ENCODE measurements at places on chromosomes 13 and 19.

DNA sequence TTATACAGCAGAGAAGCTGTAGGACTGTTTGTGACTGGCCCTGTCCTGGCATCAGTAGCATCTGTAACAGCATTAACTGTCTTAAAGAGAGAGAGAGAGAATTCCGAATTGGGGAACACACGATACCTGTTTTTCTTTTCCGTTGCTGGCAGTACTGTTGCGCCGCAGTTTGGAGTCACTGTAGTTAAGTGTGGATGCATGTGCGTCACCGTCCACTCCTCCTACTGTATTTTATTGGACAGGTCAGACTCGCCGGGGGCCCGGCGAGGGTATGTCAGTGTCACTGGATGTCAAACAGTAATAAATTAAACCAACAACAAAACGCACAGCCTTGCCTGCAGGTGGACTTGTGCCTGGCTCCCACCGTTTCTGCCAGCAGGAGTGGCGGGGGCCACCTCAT lies 27.3 kb upstream of the LDLR start:
- no peak for DNase-seq

DNA sequence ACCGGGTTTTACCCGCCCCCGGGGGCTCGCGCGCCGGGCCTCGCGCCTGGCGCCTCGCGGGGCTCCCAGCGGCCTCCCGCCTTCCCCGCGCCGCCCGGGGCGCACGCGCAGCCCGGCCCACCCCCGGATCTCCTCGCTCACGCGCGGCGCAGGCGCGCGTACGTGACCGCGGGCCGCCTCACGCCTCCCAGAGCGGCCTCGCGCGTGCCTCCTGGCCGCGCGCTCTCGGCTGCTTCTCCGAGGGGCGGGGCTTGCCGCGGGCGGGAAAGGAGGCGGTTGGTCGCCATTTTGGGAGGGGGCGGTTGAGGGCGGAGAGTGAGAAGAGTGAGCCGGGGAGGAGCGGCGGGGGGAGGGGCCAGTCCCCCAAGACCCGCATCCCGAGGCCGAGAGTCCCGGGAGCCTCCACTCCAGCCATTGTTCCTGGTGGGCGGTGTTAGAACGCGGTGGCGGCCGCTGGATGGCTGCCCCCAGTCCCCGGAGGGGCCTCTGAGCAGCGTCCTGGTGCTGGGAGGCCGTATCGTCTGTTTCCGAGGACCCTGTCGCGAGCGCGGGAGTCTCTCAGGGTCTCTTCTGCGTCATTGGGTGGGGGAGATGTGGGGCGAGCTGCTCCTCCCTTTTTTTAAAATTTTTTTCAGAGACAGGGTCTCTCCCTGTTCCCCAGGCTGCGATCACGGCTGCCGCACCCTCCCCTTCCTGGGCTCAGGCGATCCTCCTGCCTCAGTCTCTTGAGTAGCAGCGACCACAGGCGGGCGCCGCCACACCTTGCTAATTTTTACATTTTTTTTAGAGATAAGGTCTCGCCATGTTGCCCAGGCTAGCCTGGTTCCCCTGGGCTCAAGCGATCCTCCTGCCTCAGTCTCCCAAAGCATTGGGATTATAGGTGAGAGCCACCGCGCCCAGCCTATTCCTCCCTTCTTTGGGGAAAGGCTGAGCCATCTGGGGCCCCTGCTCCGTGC lies at the start of gene ZNF541:
TSS of gene ZNF541 (minus strand) at position 78 of the 956 bp plus-strand sequence. CDS start 17,292 bp downstream, outside the sequence.
- DNase-seq: peak; percentile 79

- DNase-seq: no peak
These were observed at the start of gene PRR22 for GRCh38 chr19:5784581-5785147. Gene PRR22 (minus strand): TSS chr19:5784746. CDS start chr19:5784660, 86 bp downstream.

DNA sequence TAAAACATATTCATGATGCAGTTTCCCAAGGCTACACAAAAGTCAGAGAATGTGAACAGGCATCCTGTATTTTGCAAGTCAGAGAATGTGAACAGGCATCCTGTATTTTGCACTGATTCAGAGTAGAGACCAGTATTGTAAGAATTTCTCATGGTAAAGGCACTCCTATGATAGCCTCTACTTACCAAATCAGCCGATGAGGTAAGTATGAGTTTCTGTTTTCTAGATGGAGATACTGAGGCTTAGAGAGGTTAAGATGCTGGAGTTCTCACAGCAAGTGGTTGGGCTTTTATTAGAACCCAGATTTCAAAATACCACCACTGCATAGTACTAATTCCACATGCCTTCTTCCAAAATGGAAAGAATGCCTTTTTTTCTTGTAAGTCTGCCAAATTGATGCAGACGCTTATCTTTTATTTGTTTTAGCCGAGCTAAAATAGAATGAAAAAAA lies 12.3 kb downstream of the TPT1 start:
- no peak for DNase-seq

DNA sequence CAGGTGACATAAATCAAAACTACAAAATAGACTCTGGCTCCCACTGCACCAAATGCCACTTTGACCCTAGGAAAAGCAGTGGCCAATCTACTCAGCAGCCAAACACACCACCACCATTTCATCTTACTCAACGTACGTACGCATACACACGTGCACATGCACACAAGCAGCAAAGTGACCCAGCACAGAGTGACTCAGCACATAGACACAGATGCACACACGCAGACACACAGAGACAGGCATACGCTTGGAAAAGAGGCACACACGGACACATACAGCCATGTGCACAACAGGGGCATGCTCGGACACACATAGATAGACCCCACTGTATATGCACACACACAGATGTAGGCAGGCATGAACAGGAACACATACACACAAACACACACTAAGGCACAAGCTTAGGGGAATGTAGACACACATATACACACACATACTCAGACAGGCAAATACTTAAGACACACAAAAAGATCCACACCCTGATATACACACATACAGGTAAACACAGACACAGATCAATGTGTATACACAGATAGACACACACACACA lies 37.3 kb downstream of the PEPD start:
- no peak for DNase-seq

- no peak for DNase-seq
These were observed 91.1 kb downstream of the DNAJC15 start for GRCh38 chr13:43114504-43114903.

DNA sequence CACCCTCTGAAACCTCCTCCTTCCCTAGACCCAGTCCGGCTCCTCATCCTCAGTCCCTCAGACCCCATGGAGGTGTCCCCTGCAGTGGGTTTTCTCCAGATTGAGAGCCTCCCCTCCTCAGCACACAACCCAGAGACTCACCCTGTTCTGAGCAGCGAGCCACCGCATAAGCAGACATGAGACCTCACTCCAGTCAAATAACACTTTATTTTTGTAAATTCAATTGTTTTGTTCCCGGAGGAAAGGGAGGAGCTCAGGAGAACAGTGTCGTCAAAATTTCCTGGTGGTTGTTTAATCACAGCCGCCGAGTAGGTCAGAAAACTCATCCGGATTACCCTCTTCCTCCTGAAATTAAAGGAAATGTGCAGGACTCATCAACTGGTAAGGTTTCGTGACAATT lies 57.5 kb downstream of the ERICH4 start:
- DNase-seq: no peak

- peak; percentile 30 for DNase-seq
These were observed 6.1 kb downstream of the PTGIR start for GRCh38 chr19:46618670-46619231.

DNA sequence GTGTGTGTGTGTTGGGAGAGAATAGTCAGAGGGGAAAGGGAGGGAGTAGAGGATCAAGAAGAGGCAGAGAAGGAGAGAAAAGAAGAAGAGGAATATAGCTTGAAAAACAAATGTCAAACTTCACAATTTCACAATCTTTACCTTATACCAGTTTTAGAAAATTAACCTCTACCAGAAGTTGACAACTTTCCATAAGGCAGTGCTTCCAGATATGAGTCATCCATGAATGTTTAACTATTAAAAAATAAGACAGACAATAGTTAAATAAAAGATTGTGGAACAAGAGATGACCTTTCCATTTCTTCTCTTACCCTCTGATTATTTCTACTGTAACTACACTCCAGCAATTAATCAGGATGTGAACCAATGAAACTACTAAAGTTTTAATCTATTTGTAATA lies 229.4 kb downstream of the ITGBL1 start:
- DNase-seq: no peak

DNA sequence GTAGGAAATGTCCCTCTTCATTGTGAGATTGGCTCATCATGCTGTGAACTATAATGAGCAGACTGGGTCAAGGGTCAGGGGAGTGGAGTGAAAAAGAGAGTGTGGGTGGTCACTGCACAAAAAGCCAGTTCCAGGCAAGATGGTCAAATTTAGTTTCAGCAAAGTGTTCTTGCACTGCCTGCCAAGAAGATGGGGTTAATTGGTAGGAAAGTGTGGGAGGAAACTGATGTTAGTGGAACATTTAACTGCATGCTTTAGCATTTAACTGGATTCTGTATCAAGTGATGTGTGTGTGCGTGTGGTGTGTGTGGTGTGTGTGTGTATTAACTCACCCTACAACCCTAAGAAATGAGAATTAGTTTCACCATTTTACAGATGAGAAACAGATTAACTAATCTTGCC lies 131.6 kb downstream of the COG6 start:
- DNase-seq: peak; percentile 83

DNA sequence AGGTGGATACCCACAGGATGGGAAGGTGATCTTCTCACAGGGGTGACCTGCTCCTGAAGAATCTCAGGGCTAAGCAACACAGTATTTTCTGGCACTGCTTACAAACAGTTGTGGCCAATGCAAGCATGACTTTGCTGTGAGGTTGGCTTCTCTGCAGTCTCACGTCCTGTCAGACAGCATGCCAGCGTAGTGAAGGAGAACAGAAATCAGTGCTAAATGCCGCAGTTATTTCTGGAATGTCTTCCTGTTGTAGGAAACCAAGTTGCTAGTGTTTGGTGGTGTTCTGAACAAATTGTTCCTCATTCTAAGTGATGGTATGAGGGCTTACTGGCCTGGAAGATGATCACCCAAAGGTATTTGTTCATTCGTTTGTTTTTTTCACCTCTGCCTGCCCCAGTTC lies 320.1 kb downstream of the MTUS2 start:
- peak; percentile 16 for DNase-seq

DNA sequence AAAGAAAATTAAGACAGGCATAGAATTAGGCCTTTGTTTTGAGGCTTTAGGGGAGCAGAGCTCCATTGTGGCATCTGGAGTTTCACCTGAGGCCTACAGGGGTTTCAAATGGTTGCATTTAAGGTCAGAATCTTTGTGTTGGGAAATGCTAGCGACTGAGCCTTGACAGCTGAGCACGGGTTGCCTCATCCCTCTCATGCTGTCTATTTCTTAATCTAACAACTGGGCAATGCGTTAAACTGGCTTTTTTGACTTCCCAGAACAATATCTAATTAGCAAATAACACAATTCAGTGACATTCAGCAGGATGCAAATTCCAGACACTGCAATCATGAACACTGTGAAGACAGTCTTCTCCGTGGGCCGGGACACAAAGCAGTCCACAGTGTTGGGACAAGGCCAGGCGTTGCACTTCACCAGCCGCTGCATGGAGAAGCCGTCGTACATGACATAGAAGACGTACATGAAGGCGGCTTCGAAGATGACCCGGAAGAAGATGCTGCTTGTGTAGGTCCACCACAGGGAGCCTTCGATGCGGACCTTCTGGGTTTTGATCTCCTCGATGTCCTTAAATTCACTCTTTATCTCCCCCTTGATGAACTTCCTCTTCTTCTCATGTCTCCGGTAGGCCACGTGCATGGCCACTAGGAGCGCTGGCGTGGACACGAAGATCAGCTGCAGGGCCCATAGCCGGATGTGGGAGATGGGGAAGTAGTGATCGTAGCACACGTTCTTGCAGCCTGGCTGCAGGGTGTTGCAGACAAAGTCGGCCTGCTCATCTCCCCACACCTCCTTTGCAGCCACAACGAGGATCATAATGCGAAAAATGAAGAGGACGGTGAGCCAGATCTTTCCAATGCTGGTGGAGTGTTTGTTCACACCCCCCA lies 3.8 kb downstream of the GJB2 start:
- DNase-seq: no peak

GRCh38 chr19:50952910-50953309 lies at the start of gene KLK5:
Gene KLK5 (minus strand): TSS chr19:50953038. CDS start chr19:50952657, 381 bp downstream.
- no peak for DNase-seq

GRCh38 chr13:50366488-50367174 lies 351.4 kb downstream of the KCNRG start:
- DNase-seq: no peak

GRCh38 chr19:16897029-16897855 lies 8.4 kb downstream of the F2RL3 start:
- peak; percentile 71 for DNase-seq

- peak; percentile 34 for DNase-seq
These were observed 85.3 kb upstream of the MYCBP2 start for GRCh38 chr13:77412116-77412635.

GRCh38 chr19:39381910-39382611 lies 8.8 kb downstream of the PAF1 start:
- no peak for DNase-seq

- DNase-seq: no peak
These were observed 1661.8 kb upstream of the SPRY2 start for GRCh38 chr13:82002710-82003109.

GRCh38 chr13:111120913-111121312 lies 5.8 kb downstream of the ARHGEF7 start:
- DNase-seq: no peak

DNA sequence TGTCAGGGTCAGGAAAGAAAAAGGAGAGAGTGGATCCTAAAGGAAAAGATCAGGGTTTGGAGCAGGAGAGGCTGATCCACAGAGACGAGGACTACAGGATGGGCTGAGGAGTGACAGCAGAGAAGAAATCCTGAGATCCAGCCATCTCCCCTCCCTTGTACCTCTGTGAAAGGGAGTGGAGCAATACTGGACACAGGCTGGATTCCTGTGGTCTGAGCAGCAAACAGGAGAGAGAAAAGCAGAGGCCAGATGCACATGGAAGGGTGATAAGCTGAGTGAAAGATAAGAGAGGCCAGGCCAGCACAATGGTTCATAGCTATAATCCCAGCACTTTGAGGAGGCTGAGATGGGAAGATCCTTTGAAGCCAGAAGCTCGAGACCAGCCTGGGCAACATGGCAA lies 472.1 kb upstream of the TSHZ3 start:
- no peak for DNase-seq

DNA sequence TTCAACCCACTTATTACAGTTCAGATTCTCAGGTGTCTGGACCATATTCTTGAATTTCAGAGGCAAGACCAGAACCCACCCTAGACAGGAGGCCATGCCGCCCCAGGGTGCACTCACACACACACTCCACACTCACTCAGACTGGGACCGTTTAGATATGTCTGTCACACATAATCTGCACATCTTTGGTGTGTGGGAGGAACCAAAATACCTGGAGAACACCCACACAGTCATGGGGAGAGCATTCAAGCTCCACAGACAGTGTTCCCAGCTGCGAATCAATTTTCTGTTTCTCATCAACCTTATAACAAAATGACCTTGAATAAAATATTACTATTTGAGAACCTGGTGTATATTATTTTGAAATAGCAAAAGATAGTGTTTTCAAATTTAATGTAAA lies 2353.0 kb downstream of the PCDH9 start:
- DNase-seq: no peak

GRCh38 chr19:3665681-3666544 lies 34.4 kb downstream of the PIP5K1C start:
- DNase-seq: peak; percentile 80

All from eye (tissue), 1 donor.